ENCODE measurements at places on chromosomes 4 and X.

DNA sequence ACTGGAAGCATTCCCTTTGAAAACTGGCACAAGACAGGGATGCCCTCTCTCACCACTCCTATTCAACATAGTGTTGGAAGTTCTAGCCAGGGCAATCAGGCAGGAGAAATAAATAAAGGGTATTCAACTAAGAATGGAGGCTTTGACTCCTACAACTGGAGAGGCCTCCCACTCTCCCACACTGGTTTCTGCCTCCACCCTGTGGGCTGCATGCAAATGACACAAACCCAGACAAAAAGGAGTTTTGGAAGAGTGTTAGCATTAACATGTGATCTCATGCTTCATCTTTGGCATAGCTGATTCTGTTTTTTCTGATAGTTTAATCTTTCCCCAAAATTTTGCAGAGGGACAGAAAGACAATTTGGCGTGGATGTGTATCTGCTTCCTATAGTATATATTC, 80.8 kb upstream of the IQCM start:
- no peak for DNase-seq

- DNase-seq: no peak
Observed at GRCh38 chr4:105657117-105657765, 51.2 kb downstream of the INTS12 start.

- DNase-seq: no peak
Observed at GRCh38 chr4:176902710-176903323, 110.1 kb upstream of the VEGFC start.

- DNase-seq: no peak
Observed at GRCh38 chr4:78578674-78579425, 27.3 kb downstream of the ANXA3 start.

DNA sequence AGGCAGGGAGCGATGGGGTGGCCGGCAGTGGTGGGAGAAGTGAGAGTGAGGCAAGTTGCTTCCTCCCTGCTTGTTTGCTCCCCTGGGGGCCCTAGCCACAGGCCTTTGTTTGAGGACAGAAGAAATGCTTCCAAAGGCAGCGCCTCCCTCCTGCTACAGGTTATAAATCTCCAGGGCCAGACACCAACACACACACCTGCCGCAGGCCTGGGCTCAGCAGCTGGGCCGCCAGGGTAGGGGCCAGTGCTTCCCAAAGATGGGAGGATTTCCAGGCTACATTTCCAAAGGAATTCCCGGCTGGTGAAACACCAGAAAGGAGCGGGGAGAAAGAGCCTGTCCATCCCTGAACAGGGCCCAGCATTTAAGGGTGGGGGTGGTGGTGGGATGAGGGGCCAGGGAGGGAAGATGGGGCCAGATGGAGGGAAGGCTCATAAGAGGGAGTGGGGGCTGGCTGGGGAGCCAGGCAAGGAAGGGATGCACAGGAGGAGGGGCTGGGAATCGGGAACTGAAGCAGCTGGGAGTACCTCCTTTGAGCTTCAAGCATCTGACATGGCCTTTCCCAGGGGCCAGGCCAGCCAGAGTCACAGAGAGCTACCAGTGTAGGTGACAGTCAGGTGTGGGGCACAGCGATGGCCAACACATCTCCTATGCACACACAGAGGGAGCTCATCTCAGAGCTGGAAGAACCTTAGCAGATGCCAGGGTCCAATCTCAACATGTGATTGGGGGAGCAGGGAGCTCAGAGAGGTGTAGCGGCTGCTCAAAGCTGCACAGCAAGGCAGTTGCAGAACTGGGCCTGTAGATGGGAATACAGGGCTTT, 143.9 kb downstream of the PJA1 start:
- DNase-seq: no peak

DNA sequence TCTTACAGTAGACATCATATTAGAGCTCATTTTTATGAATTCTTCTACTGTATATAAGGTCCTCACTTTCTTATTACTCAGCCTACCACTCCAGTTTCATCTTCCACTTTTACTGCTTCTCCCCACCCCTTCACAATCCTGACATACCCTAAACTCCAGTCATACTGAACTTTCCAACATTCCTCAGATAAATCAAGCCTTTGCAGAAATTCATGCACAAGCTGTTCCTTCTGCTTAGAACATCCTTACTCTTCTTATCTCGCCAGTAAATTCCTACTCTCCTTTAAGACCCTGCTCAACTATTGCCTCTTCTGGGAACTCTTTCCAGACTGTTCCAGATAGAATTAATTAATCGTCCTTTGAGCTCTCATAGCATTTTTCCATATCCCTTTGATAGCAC, 24.8 kb downstream of the RTL9 start:
- no peak for DNase-seq

DNA sequence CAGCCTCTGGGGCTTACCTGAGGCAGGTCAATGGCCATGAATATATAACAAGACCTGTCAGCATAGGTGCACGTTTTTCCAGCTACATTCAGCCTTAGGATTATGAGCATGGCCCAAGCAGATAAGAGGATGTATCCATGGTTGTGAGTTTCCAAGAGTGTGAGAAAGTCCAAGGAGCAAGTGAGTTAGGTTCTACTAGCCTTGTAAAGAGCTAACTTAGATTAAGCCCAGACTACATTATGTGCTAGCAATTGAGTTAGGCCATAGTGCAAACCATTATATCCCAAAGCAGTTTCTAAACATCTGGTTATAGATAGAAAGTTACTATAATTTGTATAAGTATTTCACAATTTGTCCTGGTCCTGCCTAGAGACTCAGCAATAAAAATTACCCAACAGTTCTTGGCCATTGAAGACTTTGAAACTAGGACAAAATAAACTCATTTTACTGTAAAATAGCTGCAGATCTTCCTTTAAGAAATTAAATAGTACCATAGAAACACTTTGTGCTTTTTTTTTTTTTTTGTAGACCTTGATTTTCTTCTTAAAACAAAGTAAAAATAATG, 312.0 kb downstream of the CAMK2D start:
- no peak for DNase-seq

- no peak for DNase-seq
Observed at GRCh38 chrX:64229154-64229553, 1.3 kb downstream of the ASB12 start.

DNA sequence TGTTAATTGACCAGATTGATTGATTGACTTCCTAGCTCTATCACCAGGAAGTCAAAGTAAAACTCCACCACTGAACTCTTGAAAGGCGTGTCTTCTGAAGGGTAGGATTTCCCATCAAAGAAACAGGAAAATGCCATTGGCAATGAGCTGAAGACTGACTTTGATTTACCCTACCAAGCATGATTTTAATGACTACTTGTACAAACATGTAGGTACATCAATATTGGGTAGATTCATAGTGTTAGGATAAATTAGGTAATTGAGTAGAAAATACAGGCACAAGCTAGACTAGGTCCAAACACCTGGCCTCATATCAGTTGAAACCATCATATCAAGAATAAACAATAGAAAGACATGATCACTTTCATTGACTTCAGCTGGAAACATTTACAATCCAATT, 53.2 kb upstream of the ATXN3L start:
- DNase-seq: no peak

DNA sequence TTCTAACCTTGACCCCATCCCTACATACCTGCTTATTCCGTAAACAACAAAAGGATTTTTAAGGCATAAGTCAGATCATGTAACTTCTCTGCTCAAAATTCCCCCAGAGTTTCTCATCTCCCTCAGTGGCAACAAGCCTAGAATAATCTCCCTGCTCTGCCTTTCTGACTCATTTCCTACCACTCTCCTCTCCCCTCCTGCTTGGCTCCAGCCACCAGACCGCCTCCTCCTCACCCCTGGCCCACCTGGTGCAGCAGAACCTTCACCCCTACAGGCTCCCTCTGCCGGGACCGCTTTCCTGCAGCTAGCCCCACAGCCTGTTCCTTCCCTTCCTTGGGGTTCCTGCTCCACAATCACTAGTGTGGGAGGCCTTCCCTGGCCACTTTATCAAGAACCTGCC, 32.1 kb downstream of the TSPAN5 start:
- DNase-seq: no peak

GRCh38 chr4:156830351-156830750, 141.2 kb downstream of the PDGFC start:
- DNase-seq: no peak

DNA sequence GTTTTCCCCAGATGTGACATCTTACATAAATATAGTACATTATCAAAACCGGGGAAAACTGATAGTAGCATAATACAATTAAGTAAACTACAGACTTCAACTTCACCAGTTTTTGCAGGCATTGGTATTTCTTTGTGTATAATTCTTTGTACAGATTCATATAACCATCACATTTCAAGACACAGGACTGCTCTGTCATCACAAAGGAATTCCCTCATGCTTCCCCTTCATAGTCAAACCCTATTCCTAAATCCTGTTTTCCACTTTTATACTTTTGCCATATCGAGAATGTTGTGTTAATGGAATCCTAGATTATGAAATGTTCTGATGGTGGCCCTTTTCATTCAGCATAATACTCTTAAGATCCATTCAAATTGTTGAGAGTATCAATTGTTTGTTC, 36.0 kb downstream of the STIM2 start:
- no peak for DNase-seq

- DNase-seq: no peak
Observed at GRCh38 chrX:142149919-142150318, 55.2 kb downstream of the MAGEC2 start.

GRCh38 chr4:83699358-83699757, 163.4 kb downstream of the GPAT3 start:
- DNase-seq: no peak

DNA sequence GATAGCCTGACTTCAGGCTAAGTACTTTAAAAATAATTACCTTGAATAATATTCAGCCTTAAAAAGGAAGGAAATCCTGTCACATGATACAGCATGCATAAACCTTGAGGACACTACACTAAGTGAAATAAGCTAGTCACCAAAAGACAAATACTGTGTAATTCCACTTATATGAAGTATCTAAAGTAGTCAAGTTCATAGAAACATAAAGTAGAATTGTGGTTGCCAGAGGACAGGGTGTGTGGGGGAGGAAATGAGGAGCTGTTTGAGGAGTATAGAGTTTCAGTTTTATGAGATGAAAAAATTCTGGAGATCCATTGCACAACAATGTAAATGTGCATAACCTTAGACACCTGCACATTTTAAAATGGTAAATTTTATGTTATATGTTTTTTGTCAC, 5.6 kb upstream of the STPG2 start:
- no peak for DNase-seq

Data from activated CD8-positive, alpha-beta memory T cell treated with anti-CD3 and anti-CD28 coated beads, Interleukin-2, amount 50 U/mL, for 48 hours (primary cell).